ENCODE measurements at places on chromosomes 5 and 9. TPM values are rescaled to one million over a fixed set of nuclear protein-coding genes. Genes with fewer than 3 reads are reported as not detected.

Gene POU5F2
- polyA plus RNA-seq: 0.02 TPM

Gene PCDHA9
- 0.02 TPM for polyA plus RNA-seq

Gene HTR1A
- not detected for polyA plus RNA-seq

Gene PRRX2
- 0.83 TPM for polyA plus RNA-seq

Gene ZFP2
- polyA plus RNA-seq: 0.29 TPM

Gene PLEKHG4B
- 0.21 TPM for polyA plus RNA-seq

Gene TMC1
- not detected for polyA plus RNA-seq

Gene TRIM7
- 3.5 TPM for polyA plus RNA-seq

DNA sequence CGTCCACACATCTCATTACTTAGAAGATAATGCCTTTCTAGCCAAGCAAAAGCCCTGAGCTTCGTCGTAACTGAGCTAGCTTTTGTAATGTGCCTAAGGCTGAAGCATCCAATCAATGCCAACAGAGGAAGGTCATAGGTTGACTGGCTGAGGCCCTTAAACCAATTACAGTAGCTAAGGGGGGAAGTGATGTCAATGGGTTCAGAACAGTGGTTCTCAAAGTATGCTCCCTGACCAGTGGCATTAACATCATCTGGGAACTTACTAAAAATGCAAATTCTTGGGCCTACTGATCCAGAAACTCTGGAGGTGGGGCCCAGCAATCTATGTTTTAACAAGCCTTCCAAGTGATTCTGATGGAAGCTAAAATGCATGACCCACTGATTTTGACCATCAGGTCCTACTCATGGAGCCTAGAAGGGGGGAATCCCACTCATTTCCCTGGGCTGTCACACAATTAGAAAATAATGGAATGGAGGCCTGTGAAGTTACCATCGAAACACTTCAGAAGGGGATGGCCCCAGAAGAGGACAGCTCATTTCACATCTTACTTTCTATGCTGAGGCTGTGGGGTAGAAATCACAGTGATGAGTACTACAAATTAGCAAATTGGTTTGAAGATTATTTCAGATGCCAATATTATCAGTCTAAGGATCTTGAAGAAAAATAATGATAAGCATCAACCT lies 4.8 kb upstream of the VLDLR start:
- DNase-seq: no peak

DNA sequence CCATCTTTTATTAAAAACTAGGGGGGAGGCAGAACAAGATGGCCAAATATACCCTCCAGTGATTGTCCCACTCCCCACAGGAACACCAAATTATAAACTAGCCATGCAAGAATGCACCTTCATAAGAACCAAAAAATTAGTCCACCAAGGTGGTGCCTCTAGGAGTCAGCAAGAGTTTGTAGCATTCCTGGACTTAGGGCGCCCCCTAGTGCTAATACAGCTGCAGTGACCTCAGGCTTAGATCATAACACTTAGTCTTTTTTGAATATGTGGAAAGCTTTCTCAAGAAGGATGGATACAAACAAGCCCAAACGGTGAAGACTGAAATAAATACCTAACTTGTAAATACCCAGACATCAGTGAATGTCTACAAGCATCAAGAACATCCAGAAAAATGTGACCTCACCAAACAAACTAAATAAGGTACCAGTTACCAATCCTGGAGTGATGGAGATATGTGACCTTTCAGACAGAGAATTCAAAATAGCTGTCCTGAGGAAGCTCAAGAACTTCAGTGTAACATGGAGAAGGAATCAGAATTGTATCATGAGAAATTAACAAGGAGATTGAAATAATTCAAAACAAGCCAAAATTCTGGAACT lies 19.3 kb downstream of the PPIP5K2 start:
- DNase-seq: peak; percentile 79

DNA sequence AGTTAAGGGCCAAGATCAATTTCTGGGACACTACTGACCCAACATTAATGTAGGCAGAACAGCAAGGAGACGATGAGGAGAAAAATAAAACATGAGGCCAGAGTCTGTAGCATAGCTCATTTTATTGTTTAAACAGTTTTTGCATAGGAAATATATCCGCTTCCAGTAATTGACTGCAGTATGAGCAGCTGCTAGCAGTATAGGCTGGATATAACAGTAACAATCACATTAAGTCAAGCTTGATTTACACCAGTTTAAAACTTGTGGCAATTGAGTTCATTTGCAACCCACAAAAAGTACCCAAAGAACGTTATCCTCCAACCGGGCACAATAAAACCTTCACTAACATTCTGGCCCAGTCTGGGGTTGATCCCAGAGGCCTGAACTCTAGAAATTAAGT lies 232.2 kb downstream of the NFIB start:
- DNase-seq: no peak

GRCh38 chr5:88889189-88890069 lies 6.4 kb upstream of the MEF2C start:
- peak; percentile 70 for DNase-seq

GRCh38 chr5:156326718-156327259 lies at the start of gene SGCD:
TSS of gene SGCD (plus strand) at chr5:156327164.
- peak; percentile 46 for DNase-seq

GRCh38 chr5:174148721-174149120 lies 103.2 kb downstream of the NSG2 start:
- DNase-seq: no peak

- DNase-seq: no peak
Measured at GRCh38 chr9:115466756-115467155, 348.8 kb upstream of the TNC start.

DNA sequence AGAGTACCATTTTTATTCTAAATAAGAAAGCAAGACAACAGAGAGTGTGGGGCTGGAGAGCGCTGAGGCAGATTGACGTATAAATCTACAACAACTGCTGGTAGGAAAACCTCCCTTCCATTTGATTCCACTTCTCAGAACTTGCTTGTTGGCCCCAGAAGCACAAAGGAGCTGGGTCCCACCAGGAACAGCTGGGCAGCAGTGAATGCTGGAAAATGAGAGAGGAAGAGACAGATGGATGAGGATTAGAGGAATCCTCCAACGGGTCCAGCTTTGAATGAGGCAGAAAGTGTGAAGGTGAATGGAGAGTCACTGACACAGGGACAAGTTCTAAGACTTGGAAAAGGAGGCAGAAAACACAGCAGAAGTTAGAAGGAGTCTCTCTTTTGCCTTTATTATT lies 14.8 kb downstream of the TAS2R1 start:
- DNase-seq: no peak

- no peak for DNase-seq
Measured at GRCh38 chr9:113247640-113248039, 26.3 kb downstream of the SLC31A1 start.

DNA sequence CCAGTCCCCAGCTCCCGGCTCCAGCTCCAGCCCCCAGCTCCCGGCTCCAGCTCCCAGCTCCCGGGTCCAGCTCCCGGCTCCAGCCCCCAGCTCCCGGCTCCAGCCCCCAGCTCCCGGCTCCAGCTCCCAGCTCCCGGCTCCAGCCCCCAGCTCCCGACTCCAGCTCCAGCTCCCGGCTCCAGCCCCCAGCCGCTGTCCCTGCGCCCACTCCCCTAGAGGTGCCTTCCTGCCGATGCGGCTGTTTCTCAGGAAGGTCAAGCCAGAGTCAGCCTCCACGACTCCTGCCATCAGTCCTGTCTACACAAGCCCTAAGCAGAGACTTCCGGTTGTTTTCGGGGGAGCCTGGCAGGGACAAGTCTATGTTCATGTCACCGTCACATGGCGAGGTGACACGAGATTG lies 74.8 kb downstream of the ZNF354C start:
- DNase-seq: no peak

DNA sequence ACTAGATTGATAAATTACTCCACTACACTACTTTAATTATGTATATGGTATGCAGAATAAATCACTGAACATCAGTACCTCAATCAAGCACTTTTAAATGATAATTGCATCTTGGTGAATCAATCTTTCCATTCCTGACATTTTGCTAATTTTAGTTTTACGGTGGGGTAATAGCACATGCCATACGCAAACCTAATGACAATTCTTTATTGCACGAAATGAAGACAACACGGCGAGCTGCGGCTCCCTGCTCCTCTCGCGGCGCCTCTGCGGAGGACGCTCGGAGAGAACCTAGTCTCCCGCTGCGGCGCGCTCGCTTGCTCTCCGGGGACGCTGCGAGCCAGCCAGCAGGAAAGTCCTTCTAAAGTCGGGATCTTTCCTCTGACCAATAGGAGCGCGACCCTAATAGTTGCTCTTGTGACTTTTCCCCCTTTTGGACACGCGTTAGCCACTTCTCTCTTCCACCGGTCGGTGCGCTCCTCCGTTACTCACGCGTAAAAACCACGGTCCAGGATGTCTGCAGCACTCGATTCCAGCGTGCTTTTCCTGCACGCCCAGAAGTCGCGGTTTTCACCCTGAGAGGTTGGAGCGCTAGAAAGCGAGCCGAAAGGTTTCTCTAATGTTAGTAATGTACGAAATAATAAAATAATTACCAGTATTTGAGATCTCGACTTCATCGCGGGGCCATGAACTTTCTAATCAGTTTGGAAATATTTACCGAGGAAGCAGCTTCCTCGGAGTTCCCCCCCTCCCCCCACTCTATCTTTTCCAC lies 1.0 kb upstream of the MEF2C start:
- peak; percentile 69 for DNase-seq

DNA sequence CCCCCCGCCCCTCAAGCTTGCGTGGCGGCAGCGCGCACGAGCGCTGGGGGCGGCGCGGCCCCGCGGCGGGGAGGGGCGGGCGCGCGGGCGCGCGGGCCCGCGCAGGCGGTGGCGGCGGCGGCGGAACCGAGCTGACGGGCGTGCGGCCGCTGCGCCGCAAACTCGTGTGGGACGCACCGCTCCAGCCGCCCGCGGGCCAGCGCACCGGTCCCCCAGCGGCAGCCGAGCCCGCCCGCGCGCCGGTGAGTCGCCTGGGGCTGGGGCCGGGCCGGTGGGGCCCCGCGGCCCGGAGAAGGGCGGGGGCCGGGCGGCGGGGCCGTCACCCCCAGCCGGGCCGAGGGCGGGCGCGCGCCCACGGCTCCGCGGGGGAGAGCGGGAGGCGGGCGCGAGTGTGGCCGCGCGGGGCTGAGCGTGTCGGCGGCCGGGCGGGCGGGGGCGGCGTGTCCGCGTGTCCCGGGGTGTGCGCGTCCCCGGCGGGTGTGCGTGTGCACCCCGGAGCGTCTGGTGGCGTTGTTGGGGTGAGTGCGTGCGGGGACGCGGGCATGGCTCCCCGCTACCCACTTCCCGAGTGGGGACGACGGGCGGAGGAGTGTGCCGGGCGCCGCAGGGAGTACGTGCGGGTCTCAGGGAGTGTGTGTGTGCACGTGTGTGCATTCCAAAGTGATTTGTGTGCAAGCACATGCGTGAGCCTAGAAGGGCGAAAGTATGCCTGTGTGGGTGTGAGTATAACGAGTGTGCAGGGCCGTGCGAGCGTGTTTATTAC lies at the start of gene NEK6:
Gene NEK6 (plus strand): TSS at position 106 of the 763 bp plus-strand sequence. CDS start 44,016 bp downstream, outside the sequence.
- DNase-seq: peak; percentile 84

GRCh38 chr9:3758816-3759576 lies 233.2 kb upstream of the RFX3 start:
- no peak for DNase-seq
